Activated T-helper 1 cell treated with Interleukin-2 at 50 U/mL for 16 hours (primary cell): ENCODE measurements at places on chromosomes 5 and 9.

- no peak for DNase-seq
Observed at GRCh38 chr9:12863618-12864017, 88.8 kb downstream of the LURAP1L start.

DNA sequence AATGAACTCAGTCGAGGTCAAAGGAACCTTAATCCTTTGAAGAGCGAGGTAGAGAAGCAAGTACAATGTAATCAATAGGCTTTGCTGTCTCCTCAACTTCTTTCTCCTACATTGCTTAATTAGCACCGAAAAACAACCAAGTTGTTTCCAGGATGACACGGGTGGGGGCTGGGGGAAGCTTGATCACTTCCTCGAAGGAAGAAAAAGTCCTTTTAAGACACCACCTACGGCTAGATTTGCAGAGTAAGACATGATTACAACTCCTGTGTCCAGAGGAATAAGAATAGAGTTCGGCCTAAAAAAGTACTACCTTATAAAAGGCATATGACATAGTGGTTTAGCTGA is 811 bp upstream of the ARRDC3 start:
- DNase-seq = no peak

GRCh38 chr5:166594567-166594966 is 1696.9 kb upstream of the WWC1 start:
- DNase-seq = no peak

DNA sequence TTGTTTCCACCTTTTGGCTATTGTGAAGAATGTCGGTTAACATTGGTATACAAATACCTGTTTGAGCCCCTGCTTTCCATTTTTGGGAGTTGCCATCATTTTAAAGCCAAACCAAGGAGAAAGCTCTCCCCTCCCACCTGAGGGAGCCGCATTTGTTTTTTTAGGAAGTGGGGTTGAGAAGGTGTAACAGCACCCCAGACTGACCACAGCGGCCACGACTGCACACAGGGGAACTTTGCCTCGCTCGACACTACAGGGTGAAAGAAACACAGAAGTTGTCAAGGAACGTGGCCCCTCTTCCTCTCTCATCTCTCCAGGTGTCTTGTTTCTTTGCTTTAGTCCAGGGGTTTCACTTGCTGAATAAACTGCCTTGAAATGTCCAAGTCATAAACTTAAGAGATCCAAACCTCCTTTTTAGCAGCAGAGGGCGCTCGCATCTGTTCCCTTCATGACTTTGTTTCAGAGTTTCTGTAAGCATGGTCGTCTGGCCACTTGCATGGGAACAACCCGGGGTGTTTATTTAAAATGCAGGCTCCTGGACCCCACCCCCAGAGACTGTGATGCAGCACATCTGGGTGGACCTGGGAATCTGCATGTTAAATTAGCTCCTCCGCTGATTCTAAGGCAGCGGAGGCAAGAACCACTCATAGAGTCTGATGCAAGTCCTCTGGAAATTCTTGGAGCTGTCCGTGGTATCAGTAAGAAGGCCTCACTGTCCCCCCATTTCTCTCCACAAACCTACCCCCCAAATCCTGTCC is 2.1 kb upstream of the TTLL11 start:
- no peak for DNase-seq
